ENCODE measurements at places on chromosomes 6 and 20. TPM values are rescaled to one million over a fixed set of nuclear protein-coding genes. Genes with fewer than 3 reads are reported as not detected.

Gene WFDC6
- not detected for total RNA-seq

Gene APCDD1L
- not detected for total RNA-seq

Gene GJA10
- not detected for total RNA-seq

Gene PACSIN1
- total RNA-seq, result 0.64 TPM

Gene IMPG1
- total RNA-seq, result not detected

Gene ZNF831
- total RNA-seq, result 6.4 TPM

Gene PRSS35
- not detected for total RNA-seq

Gene GPLD1
- total RNA-seq, result 0.35 TPM
